ENCODE measurements at places on chromosomes 7 and 10.
A peak's percentile ranks its signal among the peaks of the same experiment; 100 is the strongest.

GRCh38 chr7:43143918-43144589 lies 31.6 kb downstream of the HECW1 start:
- no peak for DNase-seq

GRCh38 chr7:108529341-108529740 lies 3.4 kb upstream of the PNPLA8 start:
- DNase-seq: no peak

DNA sequence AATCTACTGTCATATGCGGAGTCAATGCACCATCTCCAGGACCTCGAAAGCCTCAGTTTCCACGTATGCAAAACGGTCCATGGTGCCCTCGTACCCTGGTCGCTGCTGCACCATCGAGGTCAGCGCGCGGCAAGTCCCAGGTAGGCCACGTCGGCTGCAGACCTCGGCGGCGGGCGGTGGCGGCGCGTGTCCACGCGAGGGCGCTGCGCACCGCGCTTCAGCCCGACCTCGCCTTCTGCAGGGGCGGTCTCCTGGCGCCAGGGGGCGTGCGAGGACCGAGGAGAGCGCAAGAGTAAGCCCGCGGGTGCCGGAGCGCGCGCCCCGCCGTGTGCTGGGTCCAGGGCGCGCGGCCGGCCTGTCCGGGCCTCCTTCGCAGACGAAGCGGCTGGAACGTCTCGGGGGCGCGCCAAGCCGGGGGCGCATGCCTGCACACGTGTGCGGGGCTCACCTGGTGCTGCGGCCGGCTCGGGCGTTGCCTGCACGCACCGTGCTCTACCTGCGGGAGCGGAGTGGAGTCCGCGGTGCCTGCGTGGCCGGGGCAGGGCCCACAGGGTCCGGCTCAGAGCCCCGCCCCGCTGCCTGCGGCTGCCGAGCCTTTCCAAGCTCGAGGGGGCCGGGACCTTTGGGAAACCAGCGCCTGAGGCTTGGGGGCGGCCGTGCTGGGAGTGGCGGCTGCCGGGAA lies 54.0 kb downstream of the GLRX3 start:
- DNase-seq: peak; percentile 76

- no peak for DNase-seq
Measured at GRCh38 chr7:92880212-92881090, 44.1 kb upstream of the CDK6 start.

DNA sequence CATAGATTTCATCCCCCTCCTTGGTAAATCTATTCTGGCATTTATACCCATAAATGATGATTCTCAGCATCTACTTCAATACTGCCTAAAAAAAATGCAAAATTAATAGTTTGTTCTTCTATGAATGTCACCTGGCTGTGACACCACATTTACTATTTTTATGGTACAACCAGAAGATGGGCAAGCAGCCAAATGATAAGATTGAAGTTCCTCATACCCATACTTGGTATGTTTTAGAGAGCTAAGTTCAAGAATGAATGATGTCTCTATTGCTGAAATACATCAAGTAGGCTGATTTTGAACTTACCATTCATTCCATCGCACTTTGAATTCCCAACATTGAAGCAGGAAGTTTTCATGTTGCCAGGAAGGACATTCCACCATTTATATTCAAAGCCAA lies 134.2 kb downstream of the ELAPOR2 start:
- DNase-seq: no peak

- DNase-seq: peak; percentile 15
Measured at GRCh38 chr10:48805848-48806247, 121.2 kb downstream of the WDFY4 start.

DNA sequence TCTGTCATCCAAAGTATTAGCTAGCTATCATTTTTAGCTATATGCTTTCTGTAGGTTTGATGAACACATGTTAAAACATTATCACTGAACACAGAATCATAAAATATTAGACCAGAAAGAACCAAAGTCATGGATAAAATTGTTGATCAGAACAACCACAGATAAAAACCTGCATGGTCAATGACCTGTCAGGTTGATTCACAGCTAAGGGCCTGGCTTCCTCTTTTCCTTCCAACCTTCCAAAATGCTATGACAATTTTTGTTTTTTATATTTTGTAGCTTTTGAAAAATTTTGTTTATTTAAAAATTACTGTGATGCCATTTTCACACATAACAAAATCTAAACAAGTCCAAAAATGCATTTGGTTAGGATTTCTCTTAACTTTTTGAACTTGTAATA lies 444.4 kb upstream of the CHRM2 start:
- no peak for DNase-seq

DNA sequence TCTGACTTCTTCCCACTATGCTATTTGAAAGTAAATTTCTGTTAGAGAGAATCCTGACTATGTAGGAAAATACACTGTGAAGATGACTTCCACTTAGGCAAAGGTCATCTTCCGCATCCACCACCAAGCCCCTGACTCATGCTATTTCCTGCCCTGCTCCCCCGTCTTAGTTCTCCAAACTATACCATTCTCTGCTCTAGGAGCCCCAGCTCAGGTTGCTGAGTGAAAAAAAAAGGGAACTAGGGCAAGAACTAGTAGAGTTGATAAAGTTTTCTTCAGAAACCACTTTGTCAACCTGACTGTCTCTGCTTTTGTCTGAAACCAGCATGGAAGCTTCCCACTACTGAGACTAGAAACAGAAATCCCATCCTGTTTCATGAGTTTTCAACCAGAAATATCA lies 96.9 kb downstream of the EVX1 start:
- no peak for DNase-seq

DNA sequence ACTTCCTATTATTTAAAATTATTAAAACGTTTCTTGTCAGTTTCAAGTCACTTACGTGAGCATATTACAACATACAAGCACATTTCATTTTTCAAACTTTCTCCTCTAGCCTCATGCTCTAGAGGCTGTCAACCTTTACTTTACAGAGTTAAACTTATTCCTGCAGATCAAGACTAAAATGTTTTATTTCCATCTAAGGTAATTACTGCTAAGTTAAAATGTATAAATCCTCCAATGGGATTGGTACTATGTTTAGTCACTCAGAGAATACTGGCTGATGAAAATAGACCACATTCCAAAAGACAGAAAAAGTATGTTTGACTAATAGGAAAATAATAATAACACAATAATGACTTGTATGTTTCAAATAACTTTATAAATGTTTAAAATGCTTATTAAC lies 8.4 kb upstream of the TRDMT1 start:
- no peak for DNase-seq

GRCh38 chr10:24444337-24444736 lies 235.4 kb downstream of the KIAA1217 start:
- no peak for DNase-seq

DNA sequence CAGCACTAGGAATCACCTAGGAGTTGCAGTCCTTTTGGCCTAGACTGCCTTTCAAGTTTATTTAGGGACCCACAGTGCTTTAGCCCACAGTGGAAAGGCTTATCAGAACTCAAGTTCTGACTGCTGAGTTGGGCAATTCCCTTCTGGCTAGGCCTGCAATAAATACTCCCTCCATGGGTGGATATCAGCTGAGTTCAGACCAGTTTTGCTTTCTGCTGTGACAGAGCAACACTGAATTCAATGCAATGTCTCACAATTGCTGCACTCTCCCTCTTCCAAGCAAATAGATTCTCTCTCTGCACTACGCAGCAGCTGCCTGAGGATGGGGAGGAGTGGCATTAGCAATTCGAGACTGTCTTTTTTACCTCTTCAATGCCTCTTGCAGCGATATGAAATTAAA lies 1153.3 kb downstream of the SORCS1 start:
- no peak for DNase-seq

DNA sequence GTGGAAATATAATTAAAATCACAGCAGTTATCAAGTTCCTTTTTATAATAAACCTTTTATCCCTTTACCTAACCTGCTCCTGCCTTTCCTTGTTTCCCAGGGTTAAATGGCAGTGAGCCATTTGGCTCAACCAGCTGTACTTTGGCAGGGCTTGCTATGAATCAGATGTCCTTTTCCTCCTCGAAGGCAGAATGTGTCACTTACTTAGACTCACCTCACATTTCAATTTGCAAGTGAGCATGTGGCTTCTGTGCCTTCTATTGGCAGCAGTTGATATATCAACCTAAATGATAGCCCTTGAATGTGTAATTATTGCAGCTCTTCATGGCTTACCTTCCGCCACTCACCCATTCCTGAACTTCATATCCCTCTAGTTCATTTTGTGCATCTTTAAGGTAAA lies 301.7 kb downstream of the CSTF2T start:
- DNase-seq: no peak

DNA sequence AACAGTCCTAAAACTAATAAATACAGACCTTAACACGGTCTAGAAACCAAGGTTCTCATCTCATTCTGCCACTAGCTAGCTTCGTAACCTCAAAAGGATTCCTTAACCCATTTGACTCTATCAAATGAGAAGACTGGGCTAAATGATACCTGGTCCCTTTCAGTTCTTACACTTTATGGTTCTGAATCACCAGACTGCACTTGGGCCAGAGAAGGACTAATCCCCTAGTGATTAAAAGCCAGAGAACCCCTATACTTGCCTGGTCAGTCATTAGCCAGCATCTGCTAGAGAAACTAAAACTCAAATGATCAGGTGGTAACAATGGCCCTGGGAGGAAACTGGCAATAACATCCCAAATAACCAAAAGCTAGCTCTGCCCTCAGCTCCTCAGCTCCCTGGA lies 16.8 kb downstream of the TMEM243 start:
- DNase-seq: no peak

DNA sequence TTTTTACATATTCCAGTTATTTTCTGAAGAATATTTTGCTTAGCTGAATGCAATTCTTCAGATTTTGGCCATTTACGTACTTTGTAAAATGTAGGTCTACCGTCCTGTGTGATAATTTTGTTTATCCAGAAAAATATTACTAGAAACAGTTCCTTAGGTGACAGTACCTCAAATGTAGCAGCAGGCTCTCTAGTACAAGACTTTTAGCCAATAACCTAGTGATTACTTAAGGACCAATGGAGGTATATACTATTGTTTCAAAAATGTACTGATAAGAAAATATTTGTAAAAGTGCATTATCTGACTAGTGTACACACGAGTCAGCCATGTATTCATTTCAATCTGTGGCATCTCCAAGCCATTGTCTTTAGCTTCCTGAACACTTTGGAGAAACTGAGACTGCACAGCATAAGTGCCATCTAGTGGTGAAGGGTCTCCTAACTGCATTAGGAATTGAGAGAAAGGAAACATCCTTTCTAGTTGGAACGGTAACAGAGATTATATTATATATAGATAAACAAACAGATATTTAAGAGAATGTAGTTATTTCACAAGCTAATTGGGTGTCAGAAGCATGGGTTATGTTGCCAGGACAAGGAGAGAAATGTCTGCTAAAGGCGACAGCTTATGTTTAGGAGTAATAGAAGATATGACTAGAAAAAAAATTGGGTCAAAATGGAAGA lies 23.7 kb downstream of the RTKN2 start:
- DNase-seq: no peak

- no peak for DNase-seq
Measured at GRCh38 chr10:127345231-127345965, 149.0 kb upstream of the INSYN2A start.

- no peak for DNase-seq
Measured at GRCh38 chr10:32961895-32962369, 3.9 kb upstream of the ITGB1 start.

- no peak for DNase-seq
Measured at GRCh38 chr10:79042639-79043411, 25.9 kb upstream of the ZMIZ1 start.

- no peak for DNase-seq
Measured at GRCh38 chr7:103698064-103698463, 252.1 kb upstream of the SLC26A5 start.

DNA sequence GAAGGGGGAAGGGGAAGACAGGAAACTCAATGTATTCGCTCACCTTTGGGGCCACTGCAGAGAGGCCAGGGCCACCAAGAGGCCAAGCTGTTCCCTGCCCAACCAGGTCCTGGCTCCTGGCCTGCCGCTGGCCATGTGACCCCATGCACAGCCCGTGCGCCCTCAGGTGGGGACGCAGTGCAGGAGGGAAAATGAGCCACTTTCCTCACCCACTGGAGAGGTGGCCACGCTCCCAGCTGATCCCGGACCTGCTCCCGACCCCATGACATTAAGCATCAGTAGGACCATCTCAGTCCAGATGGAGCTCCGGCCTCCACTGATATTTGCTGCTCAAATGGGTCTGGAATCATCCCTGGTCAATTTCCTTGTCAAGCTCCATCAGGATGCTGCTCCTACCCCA lies 40.2 kb downstream of the HSPA12A start:
- DNase-seq: no peak

DNA sequence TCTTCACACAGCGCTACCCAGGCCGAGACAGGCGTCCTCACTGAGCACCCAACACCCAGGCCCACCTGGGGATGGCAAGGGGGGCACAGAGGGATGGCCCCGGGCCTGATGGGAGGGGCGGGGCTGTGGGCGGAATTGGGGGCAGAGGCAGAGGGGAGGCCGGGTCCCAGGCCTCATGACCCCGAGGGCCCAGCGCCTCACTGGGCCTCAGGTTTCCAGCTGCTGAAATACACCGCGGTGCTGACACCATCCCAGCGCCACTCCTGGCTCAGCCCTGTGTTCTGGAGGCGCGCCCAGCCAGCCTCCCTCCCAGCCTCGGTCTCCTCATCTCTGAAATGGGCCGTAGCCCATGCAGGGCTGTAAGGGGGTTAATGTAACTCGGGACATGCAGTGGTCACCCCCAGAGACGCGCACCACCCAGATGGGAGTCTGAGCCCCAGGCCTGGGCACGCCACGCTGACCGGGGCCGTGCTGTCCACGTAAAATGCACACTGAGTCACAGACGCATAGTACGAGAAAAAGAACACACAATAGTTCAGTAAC lies 82.3 kb downstream of the UNCX start:
- DNase-seq: no peak

GRCh38 chr7:26447116-26447515 lies 155.5 kb downstream of the SNX10 start:
- DNase-seq: no peak

DNA sequence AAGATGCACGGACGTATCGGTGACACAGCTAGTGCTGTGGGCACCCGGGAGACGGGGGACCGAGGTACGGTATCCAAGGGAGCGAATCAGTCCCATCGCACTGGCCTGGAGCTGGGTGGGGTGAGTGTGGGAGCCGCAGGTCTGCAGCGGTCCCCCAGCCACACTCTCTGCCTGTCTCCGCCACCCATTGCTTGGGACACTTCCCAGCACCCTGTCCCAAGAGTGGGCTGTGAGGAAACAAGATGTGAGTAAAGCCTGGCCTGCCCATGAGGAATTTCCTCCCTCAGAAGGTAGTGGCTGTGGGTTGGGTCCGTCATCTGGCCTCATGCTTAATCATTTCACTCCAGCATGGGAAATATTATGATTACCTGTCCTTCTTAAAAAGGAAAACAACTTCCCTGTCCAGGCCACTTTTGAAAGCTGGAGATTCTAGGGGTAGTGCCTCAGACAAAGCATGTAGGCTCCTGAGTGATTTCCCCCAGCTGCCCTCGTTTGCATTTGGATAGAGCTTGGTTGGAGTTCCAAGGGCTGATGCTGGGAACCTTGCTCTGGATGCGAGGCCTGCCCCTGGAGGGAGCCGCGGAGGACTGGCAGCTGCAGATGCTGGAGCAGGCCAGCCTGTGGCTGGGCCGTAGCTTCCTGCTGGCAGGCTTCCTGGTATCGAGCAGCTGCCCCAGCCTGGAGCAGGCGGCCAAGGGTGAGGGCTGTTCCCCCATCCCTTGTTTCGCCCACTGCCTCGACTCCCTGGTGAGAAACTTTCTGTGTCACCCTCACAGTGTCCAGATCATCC lies 6.2 kb upstream of the ACTR3C start:
- DNase-seq: no peak

- no peak for DNase-seq
Measured at GRCh38 chr7:67821116-67821515, 824.5 kb downstream of the TYW1 start.

All from nucleus accumbens (tissue), 56 donors.